ENCODE measurements at places on chromosomes 5 and 9.
A peak's percentile ranks its signal among the peaks of the same experiment; 100 is the strongest.

DNA sequence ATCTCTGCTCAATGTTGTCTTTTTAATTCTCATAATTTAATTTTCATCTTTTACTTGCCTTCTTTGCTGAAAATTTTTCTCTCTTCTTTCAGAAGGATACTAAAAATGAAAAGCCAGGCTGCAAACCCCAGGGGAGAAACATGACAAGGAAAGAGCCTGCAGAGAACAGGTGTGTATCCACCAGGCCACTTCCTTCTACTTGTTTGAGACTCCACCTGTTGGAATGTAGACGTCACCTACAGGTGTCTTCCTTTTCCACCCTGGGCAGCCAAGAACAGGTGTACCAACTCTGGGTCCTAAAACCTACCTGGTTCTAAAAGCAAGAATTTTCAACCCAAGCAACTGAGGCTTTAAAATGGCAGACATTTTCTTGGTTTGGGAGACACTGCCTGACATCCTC lies 166.8 kb downstream of the ATP10B start:
- no peak for DNase-seq

- DNase-seq = peak; percentile 53
These were observed at the start of gene ST6GALNAC6 for GRCh38 chr9:127899128-127899943. TSS of gene ST6GALNAC6 (minus strand) at chr9:127899603. CDS start at chr9:127897981, 1,622 bp downstream.

- peak; percentile 61 for DNase-seq
These were observed 17.7 kb downstream of the RALGDS start for GRCh38 chr9:133103183-133103986.

DNA sequence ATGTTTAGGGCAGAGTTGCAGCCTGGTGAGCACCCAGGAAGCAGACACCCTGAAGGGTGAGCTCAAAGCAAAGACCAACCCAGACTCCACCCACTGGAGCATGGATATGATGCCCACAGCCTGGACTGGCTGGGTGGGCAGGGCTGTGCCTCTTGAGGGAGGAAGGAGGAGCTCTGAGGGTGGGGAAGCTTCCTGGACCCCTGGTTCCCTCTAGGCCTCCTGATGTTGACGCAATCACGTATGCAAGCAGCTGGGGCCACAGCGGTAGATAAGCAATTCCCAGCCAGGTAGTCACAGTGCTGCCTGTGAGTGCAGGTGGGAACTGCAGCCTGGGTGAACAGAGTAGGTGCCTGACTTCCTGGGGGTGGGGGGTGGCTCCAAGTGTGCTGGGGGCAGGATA lies 271.5 kb downstream of the CDK5RAP2 start:
- DNase-seq = no peak

- DNase-seq = no peak
These were observed 3.5 kb downstream of the TMEM38B start for GRCh38 chr9:105697871-105698270.

GRCh38 chr5:168011096-168011495 lies 280.3 kb upstream of the WWC1 start:
- no peak for DNase-seq

- no peak for DNase-seq
These were observed 10.3 kb downstream of the FST start for GRCh38 chr5:53490747-53491146.

DNA sequence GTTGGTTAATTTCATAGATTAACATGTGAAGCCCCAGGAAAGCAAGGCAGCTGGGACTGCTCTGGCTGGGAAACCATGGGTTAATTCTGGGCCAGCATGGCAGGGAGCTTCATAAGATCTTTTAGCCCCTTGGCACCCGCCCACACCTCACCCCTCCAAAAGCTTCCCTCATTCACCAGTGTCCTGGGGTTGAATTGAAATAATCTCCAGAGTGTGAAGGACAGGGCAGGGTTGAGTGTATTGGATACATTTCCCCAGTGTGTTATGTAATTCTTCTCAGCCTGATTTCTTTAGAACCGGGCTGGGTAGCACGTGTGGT lies 19.4 kb downstream of the WNT8A start:
- no peak for DNase-seq

All from effector CD8-positive, alpha-beta T cell (primary cell).